ENCODE measurements at places on chromosomes 5 and 9. TPM values are rescaled to one million over a fixed set of nuclear protein-coding genes. Genes with fewer than 3 reads are reported as not detected.

The AK1 gene
- total RNA-seq, result 47.6 TPM

The TTC16 gene
- total RNA-seq, result under 0.01 TPM

The FCN2 gene
- total RNA-seq, result not detected

The DRD1 gene
- total RNA-seq, result 2.6 TPM

The TMEFF1 gene
- total RNA-seq, result 2.5 TPM

The RPL35 gene
- 2,451 TPM for total RNA-seq

The SH3PXD2B gene
- total RNA-seq, result 21.1 TPM

The PCDHB14 gene
- total RNA-seq, result 0.77 TPM

The TPPP gene
- 0.26 TPM for total RNA-seq

The PKN3 gene
- 1.7 TPM for total RNA-seq

The AP3B1 gene
- 56.2 TPM for total RNA-seq

The TAS2R1 gene
- total RNA-seq, result not detected

The SNX2 gene
- total RNA-seq, result 123 TPM

The CD74 gene
- 3.9 TPM for total RNA-seq

The PCDHGC4 gene
- 3.0 TPM for total RNA-seq

The FRMD3 gene
- 0.66 TPM for total RNA-seq

The PGM5 gene
- total RNA-seq, result 113 TPM

The FOXI1 gene
- total RNA-seq, result not detected

The F2RL2 gene
- 13.1 TPM for total RNA-seq

The LRRC19 gene
- total RNA-seq, result not detected

The GRXCR2 gene
- not detected for total RNA-seq

The COL5A1 gene
- total RNA-seq, result 63.7 TPM

The TRAF1 gene
- 2.6 TPM for total RNA-seq

The DOCK2 gene
- 3.6 TPM for total RNA-seq

The NME5 gene
- 2.5 TPM for total RNA-seq

The LCN10 gene
- total RNA-seq, result not detected

The SOX30 gene
- total RNA-seq, result under 0.01 TPM

The RAB3C gene
- total RNA-seq, result not detected

The ZNF883 gene
- total RNA-seq, result 6.2 TPM

The SURF2 gene
- total RNA-seq, result 13.9 TPM

The ANKRD55 gene
- total RNA-seq, result under 0.01 TPM

The ORM2 gene
- not detected for total RNA-seq

The PCDHGB3 gene
- 5.8 TPM for total RNA-seq

The PCDHB5 gene
- total RNA-seq, result 2.8 TPM

The AQP7 gene
- total RNA-seq, result 0.26 TPM

The IRX2 gene
- 0.33 TPM for total RNA-seq

The LHX2 gene
- total RNA-seq, result not detected

The PCDHGA9 gene
- 4.8 TPM for total RNA-seq

The TSSK1B gene
- total RNA-seq, result 0.50 TPM

The TMEM232 gene
- total RNA-seq, result 5.6 TPM

The MRPS27 gene
- 86.5 TPM for total RNA-seq

The SPINK9 gene
- not detected for total RNA-seq

The RANBP17 gene
- 10.0 TPM for total RNA-seq
